ENCODE measurements at places on chromosomes 11 and 22.

DNA sequence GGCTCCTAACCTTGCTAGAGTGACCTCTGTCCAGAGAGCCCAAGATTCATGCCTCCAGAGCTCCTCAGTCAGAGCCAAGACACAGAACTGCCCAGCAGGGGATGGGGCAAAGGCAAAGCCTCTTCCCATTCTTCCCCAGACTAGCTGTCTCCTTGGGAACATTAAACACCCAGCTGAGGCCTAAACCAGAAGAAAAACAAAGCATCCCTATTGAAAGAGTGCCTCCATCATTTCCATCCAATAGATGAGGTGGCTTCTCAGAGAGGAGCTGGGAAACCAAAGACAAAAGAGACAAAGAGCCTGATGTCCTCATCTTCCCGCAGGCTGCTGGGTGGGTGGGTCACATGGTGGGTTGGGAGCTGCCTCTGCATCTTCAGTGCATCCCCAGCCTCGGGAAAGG is 37.4 kb downstream of the COMMD9 start:
- DNase-seq, result no peak

DNA sequence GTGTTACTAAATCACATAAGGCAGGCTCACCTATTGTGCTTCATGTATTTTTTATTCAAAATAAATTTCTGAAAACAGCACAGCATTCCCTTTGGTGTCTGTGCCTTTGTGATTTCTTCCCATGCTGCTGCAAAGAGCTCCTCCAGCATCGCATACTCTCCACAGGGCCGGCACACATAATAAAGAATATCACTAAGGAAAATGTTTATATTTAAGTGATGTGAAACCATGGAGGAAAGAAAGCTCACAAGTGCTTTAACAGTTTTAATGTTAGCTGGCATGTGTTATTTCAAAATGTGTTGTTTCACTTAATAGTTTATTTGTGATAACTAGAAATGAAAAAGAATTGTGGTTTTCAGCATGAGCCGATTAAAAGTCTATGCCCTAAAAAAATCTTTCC is 241.3 kb upstream of the ANO3 start:
- DNase-seq, result no peak

- no peak for DNase-seq
Observed at GRCh38 chr22:49334449-49334789, 493.3 kb downstream of the BRD1 start.

- DNase-seq, result no peak
Observed at GRCh38 chr11:7004482-7004881, 15.7 kb downstream of the ZNF214 start.
